ENCODE measurements at places on chromosomes 7 and 10. TPM values are rescaled to one million over a fixed set of nuclear protein-coding genes. Genes with fewer than 3 reads are reported as not detected.

The SPDYE2 gene
- total RNA-seq, result not detected

The PNLIPRP2 gene
- total RNA-seq, result not detected

The LRRD1 gene
- not detected for total RNA-seq

The FOXP2 gene
- 13.1 TPM for total RNA-seq

The SLIT1 gene
- not detected for total RNA-seq

The OGDHL gene
- total RNA-seq, result 0.16 TPM

The GRM8 gene
- not detected for total RNA-seq

The PRKAR2B gene
- 0.97 TPM for total RNA-seq

The IKZF1 gene
- not detected for total RNA-seq

The MMRN2 gene
- 1.6 TPM for total RNA-seq

The KCND2 gene
- total RNA-seq, result 0.65 TPM

The MAT1A gene
- total RNA-seq, result not detected

The OR2A7 gene
- 1.3 TPM for total RNA-seq

The GAD2 gene
- not detected for total RNA-seq

The SLC26A3 gene
- total RNA-seq, result not detected

The TCF7L2 gene
- total RNA-seq, result 20.4 TPM

The BMPER gene
- 93.3 TPM for total RNA-seq

The CYP26A1 gene
- total RNA-seq, result not detected

The POU6F2 gene
- total RNA-seq, result not detected

The MBL2 gene
- not detected for total RNA-seq

The AVL9 gene
- 42.2 TPM for total RNA-seq

The CPED1 gene
- total RNA-seq, result 124 TPM

The SSC4D gene
- 0.32 TPM for total RNA-seq

The TMED4 gene
- 75.9 TPM for total RNA-seq

The LGI1 gene
- total RNA-seq, result 0.12 TPM

The PRKG1 gene
- total RNA-seq, result 52.4 TPM

Data from hair follicle dermal papilla cell (primary cell).